ENCODE measurements at places on chromosomes 11 and 22. TPM values are rescaled to one million over a fixed set of nuclear protein-coding genes. Genes with fewer than 3 reads are reported as not detected.

The OR5AR1 gene
- not detected for total RNA-seq

GRCh38 chr11:48341466-48341865 is 16.7 kb downstream of the OR4C3 start:
- H3K4me3 ChIP-seq, result no peak overlapping the region
- H3K4me1 ChIP-seq, result no peaks in the 10 kb centered on the region
- H3K27ac ChIP-seq, result no peak overlapping the region
- H3K36me3 ChIP-seq, result no peaks in the 10 kb centered on the region
- no peaks in the 10 kb centered on the region for H3K27me3 ChIP-seq
- no peak for DNase-seq

- H3K36me3 ChIP-seq, result no peaks in the 10 kb centered on the region
- no peak for DNase-seq
- peaks cover 9% of the 10 kb centered on the region for H3K27me3 ChIP-seq
- H3K27ac ChIP-seq, result no peak overlapping the region
- H3K4me1 ChIP-seq, result no peaks in the 10 kb centered on the region
- H3K4me3 ChIP-seq, result no peak overlapping the region
These were observed 193.4 kb downstream of the ST3GAL4 start for GRCh38 chr11:126548581-126549550.

DNA sequence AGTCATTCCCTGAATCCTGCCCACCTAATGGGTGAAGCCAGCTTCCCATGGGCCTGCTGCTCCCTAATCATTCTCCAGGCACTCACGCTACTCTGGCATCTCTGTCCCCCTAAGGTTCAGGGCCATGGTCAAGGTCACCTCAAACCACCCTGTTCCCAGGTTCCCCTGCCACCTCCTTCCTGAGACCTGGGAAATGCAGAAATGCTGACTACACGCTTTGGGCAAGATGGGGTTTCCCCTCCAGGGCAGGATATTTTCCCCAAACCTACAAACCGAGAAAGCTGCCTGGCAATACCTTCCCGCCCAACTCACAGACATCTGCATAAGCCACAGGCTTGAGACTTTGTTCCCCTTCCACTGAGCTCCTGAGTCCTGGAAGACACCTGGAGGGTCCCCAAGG is 97.6 kb downstream of the FEZ1 start:
- H3K4me1 ChIP-seq, result no peaks in the 10 kb centered on the region
- no peaks in the 10 kb centered on the region for H3K27me3 ChIP-seq
- H3K27ac ChIP-seq, result no peak overlapping the region
- no peak overlapping the region for H3K4me3 ChIP-seq
- H3K36me3 ChIP-seq, result no peaks in the 10 kb centered on the region
- DNase-seq, result no peak

GRCh38 chr11:76361374-76361773 is 19.6 kb downstream of the THAP12 start:
- H3K4me3 ChIP-seq, result no peak overlapping the region
- no peaks in the 10 kb centered on the region for H3K27me3 ChIP-seq
- no peak overlapping the region for H3K27ac ChIP-seq
- H3K36me3 ChIP-seq, result peaks cover 52% of the 10 kb centered on the region

DNA sequence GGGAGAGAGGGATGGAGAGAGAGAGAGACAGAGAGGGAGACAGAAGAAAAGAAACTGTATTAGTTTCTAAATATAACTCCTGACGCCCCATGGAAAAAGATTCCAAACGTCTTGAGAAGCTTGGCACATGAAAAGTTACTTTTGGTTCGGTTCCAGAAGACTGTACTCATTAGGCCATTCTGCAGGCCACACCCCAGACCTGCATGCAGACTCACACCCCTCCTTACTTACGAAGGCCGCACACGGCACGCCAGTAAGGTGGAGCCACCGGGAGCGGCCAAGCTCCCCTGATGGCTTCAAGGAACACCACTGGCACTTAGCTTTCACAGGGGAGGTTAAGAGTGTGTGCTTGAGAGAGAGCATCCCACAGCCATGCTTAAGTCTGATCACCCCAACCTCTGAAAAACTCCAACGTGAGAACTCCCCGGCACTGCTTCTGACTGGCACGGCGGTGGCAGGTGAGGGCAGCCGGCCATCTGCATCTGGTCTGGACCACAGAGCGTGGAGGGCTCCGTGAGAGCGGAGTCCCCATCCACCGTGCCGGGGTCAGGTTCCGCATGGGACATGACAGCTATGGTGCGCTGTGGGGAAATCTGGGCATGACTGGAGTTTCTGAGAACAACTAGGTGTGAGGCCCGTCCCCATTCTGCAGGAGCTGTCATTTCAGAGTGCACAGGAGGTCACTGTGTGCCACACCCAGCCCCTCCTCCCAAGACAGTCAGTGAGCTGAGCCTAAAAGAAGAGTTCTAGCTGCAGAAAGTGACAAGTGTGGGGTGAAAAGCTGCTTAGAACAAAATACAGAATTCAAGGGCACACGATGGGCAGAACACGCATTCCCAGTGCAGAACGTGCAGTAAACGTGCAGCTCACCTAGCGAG is 62.4 kb downstream of the MYH9 start:
- H3K4me1 ChIP-seq, result peaks cover 90% of the 10 kb centered on the region
- H3K27ac ChIP-seq, result peak overlapping the region; percentile 90
- no peak overlapping the region for H3K4me3 ChIP-seq
- peaks cover 91% of the 10 kb centered on the region for H3K36me3 ChIP-seq
- H3K27me3 ChIP-seq, result no peaks in the 10 kb centered on the region

GRCh38 chr22:47369431-47370015 is 607.1 kb downstream of the TBC1D22A start:
- H3K4me1 ChIP-seq, result no peaks in the 10 kb centered on the region
- H3K27me3 ChIP-seq, result no peaks in the 10 kb centered on the region
- H3K4me3 ChIP-seq, result no peak overlapping the region
- H3K27ac ChIP-seq, result no peak overlapping the region

All from left lung (tissue), 14 donors.